T-cell (primary cell): ENCODE measurements at places on chromosomes 1 and 21.

- DNase-seq, result no peak
Measured at GRCh38 chr1:55385402-55386018, 170.3 kb upstream of the USP24 start.

DNA sequence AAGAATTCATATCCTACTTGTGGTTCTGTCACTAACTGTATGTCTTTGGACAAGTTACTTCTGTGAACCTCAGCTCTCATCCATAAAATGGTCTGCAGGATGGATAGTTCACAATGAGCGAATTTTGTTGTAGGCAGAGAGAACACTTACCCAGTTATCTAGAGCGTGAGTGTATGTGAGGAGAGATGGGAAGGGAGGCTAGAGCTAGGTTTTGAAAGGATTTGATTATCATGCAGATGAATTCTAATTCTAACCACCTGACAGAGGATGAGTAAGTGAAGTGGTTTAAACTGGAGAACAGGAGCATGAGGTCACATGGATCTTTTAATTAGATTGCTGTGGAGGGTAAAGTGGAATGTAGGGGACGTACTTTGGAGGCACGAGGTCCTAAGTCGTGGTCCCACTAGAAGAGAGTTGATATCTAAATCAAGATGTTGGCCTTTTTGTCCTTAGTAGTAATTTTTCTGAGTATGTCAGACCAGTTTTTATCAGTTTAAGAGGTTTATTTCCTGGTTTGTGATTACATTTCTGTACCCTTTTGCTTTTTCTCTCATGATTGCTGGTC is 5.0 kb downstream of the SUCO start:
- no peak for DNase-seq

DNA sequence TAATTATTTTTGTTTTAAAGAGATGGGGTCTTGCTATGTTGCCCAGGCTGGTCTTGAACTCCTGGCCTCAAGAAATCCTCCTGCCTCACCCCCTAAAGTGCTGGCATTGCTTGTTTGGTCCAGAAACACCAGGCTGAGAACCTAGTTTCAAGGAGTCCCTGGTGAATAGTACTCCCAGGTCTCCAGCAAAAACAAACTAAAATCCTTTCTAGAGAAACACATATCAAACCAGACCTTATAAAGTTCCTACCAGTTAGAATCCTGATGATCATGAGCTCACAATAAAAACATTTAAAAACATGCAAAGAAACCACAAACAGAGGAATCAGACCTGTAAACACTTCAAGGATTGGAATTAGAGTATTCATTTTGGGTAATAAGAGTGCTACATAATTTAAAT is 34.4 kb upstream of the PADI1 start:
- no peak for DNase-seq

DNA sequence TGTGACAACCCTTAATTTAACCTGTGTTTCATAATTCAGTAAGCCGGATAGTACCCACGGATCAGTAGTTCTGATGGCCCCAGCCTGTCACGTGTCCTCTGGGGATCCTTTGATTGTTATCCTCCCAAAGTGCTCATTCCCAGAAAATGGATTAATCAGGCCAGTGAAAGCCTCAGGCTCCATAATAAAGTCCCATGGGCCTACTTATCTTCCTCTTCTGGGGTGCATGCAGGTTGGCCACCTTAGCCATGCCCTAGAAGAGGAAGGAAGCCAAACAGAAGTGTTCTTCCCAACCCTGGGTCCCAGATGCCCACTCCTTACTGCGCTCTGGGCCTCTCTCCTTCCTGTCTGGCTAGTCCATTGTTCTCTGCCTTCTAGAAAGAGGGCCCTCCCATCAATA is 146.1 kb downstream of the EDEM3 start:
- DNase-seq, result no peak

DNA sequence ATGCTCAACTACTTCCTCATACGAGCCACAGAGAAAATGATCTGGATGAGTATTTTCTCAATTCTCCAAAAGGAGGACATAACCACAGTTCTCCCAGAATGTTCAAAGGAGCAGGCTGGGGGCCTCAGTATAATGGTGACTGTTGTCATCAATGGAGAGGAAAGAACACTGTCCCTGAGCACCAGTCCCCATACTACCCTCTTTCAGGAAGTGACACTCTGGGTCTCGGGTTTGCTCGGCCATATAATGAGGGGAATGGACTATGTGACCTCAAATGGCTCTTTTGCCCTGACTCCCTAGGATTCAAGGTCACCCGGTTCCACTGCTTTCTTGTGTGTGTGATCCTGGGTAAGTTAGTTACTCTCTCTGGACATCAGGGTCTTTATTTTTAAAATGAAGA is 22.8 kb downstream of the SLC9A1 start:
- DNase-seq, result no peak
